Retinal pigment epithelial cell (primary cell): ENCODE measurements at places on chromosomes 16 and 17.

DNA sequence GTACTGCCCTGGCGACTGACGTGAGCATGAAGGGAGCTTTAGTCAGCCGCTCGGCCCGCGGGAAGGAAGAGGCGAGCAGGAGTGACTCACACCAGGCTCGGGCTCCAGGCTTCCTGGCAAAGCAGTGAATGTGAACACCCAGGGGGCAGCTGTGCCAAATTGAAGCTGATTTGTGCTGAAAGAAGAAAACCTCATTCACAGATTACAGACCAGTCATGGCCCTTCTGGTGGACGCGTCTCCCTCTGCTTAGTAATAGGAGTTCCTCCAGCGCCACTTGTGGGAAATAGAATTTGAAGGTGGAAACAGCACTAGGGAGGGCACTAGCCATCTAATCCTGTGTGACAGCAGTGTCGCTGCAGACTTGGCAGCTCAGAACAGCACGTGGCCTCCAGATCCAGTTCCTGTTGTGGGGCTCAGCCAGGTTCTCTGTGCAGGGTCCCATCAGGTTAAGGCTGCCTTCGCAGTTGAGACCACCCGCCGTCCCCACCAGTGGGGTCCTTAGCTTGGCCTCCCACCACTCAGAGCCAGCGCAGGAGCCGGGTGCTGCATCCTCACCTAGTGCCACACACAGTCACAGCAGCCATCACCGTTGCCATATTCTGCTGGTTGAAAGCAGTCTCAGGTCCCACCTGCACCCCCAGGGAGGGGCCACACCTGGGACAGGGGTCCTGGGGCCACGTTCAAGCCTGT, 164.5 kb upstream of the CHMP6 start:
- DNase-seq: peak; percentile 92

DNA sequence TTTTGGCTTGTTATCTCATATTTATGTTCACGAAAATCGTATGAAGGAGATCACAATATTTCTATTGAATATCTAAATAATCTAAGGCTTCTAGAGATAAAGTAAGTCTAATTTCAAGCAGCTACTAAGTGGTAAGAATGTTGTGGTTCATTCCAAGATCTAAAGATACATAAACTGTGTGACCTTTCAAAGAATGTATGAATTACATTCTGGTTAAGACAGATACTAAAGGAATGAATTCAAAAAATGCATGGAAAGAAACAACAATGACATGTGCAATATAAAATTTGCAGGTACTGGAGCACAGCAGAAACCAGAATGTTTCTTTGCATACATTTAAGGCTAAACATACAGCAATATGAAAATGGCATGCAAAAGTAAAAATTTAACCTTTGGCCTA, 1214.6 kb downstream of the CDH8 start:
- DNase-seq: no peak

DNA sequence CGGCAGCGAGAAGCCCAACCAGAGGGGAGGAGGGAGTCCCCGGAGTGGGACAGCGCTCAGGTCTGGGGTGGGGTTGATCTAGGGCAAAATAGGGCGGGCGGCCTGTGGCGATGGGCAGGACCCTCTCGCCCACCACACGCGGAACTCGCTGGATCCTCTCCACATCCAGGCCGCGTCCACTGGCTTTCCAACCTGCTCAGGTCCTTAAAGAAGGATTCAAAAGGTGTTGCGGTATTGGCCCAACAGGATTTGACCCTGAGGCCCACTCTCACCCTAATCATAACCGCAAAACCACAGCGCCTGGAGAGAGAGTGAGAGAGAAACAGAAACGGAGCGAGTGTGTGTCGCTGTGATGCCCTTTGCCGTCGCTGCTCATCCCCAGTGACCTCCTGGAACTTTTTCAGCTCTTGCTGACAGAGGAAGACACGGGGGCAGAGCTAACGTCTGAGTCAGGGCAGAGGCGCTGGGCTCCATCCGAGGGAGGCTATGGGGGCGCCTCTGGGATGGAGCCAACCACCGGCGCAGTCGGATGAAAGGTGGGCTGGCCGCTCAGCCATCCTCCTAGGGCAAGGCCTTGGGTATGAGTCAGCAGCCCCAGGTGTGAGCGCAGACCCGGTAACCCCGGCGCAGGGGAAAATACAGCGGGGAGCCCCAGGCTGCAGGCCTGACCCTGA, 16.7 kb upstream of the OR1F1 start:
- no peak for DNase-seq

DNA sequence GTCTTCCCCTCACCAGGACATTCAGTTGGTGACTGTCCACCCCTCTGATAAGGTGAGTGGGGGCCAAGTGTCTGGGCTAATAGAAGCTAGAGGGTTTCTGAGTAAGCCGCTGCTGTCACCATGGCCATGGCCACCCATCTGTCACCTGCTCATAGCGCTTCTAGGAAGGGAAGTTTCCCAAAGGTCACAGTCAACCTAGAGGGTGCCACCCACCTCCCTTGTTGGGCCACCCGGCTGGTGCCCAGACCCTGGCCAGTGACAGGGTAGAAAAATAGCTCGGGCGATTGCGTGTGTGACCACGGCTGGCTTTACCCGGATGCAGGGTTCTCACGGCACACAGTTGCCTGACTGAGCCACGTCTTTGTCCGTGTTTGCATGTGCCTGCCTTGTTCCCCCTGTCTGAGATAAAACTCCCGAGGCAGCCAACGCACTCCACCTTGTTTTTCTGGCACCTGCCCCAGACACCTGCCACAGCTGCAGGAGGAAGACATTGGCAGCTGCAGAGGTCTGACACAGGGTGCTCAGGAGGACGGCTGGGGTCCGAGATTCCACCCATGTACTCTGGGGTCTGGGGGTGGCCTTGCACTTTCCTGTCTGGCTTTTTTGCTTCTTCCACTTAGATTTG, 809 bp downstream of the PIRT start:
- DNase-seq: no peak

DNA sequence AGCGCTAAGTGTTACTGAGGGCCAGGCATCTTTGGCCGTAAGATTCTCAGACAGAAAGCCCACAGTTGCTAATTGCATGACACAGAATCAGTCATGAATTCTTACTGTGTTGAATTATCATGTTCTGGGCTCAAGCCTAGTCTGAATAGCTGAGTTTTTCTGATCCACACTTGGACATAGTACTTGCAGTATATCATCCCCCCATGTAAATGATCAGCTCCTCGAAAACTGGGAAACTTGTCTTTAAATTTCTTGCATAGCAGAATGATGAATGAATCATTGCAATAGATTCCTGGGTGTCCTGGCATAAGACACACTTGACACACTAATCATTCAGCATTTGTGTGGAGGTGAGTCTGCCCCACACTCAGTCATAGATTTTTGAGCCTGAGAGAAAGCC, 2.2 kb downstream of the MLYCD start:
- DNase-seq: no peak

DNA sequence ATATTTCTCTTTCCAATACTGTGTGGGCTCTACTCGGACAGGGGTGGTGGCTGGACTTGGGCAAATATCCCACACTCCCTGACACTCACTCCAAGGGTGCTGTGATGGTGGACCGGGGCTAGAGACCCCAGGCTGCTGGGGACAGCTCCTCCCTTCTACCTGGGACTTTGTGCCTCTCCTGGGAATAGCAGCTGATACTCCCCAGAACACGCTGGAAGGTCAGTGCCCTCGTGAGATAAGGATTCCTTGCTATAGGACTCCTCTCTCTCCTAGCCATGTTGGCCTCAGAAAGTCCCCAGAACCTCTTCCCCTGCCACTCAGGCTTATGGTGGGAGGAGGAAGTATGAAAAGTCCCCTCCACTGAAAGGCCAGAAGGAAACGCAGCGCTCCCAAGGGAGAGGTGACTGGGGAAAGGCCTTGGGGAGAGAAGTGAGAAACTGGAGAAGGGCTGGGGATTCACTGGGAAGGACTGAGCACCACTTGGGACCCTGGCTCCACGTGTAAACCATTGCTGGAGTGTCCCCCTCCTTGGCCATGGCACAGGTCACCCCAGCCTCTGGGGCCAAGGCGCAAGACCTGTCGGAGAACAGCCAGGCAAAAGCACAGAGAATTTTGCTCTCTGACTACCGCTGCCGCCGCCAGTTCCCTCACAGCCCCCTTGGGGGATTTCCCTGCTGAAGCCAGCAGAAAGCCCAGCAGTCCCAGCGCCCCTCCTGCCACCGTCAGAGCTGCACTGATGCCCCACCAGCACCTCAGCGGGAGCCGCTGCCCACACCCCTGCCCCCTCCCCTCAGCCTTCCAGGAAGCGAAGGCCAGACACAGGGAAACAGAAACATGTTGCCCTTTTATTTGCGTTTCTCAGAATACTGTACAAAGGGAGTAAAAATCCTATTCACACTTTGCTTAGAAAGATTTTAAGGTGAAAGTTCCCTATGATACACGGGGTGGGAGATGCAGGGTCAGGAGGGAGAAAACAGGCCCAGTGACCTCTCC, 2.1 kb upstream of the GSDMB start:
- DNase-seq: no peak

DNA sequence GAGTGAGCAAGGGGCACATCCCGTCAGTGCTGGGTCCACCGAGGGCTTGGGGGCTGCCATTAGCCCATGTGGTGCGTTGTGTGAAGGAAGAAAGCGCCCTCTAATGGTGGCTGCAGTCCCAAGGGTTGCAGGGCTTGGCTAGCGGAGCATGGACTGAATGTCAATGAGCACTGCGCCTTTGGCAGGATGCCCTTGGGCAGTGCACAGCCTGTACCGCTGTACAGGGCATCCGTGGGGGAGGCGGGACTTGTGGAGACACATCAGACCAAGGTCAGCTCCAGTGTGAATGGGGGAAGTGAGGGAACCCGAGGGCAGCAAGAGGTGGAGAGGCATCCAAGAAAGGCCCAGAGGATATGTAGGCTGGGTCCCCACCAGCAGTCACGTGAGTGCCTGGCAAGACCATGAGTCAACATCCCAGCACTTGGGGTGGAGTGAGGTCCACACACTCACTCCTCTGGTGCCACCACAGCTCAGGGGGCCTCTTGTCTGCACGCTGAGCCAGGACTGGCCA, 75.5 kb upstream of the MED9 start:
- no peak for DNase-seq

DNA sequence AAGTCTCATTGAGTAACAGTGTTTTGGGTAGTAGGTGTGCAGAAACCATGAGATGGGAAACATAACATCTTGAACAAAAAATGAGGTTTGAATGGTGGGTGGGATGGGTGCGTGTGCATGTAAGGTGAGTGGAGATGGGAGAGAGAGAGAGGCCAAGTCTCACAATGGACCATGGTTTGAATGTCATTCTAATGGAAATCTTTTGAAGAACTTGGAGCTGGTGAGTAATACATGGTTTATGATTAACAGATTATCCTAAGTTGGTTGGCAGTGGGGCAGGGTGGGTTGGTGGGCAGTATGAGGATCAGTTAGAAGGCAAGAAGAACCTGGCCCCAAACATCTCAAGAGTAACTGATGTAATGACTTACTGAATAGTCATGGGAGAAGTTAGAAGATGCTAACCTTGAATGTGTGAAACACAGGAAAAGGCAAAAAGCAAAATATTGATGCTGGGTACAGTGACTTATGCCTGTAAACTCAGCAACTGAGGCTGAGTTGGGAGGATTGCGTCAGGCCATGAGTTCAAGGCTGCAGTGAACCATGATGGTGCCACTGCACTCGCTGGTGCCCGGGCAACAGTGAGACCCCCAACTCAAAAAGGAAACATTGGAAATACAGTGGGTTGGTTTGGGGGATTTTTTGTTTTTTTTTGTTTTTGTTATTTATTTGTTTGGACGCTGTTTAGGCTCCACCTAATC, 32.7 kb downstream of the ZNF207 start:
- no peak for DNase-seq

DNA sequence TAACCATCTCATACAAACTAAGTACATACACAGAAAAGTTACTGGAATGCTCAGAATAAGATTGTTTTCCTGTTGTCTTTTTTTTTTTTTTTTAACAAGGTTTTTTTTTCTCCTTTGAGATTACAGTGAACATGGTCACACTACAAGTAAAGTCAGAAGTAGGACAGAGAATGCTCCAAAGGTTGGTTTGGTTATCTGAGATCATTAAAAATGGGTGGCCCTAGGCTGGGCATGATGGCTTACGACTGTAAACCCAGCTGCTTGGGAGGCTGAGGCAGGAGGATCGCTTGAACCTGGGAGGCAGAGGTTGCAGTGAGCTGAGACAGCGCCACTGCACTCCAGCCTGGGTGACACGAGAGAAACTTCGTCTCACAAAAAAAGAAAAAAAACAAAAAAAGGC, 6.9 kb upstream of the ST6GALNAC1 start:
- DNase-seq: no peak

DNA sequence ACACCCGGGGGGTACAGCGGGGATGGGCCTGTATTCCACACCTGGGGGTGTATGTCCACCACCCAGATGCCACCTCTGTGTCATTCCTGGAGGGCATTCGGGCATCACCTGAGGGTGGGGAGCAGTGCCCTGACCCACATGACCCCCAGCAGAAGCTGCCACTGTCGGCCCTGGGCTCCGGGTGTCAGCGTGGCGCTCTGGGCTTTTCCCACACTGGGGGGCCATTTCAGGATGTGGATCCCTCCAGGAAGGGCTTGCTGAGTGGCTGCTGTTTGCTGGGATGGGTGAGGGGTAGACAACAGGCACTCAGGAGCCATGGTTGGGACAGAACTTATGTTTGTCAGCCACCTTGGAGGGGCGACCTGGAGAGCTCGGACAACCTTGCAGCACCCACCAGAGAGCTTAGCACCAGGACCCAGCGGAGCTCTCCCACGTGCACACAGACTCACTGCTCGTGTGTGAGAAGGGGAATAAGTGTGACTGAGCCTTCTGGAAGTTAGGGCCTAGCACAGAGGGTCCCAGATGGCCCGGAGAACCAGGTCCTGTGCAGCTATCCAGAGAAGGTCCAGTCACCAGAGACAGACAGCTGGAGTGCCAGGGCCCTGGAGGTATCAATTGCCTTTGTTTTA, 102.7 kb downstream of the METRNL start:
- DNase-seq: no peak

- DNase-seq: no peak
These were observed 4.3 kb downstream of the KLHL36 start for GRCh38 chr16:84652566-84652965.

GRCh38 chr16:58105631-58106030, 23.6 kb downstream of the CFAP20 start:
- DNase-seq: no peak

DNA sequence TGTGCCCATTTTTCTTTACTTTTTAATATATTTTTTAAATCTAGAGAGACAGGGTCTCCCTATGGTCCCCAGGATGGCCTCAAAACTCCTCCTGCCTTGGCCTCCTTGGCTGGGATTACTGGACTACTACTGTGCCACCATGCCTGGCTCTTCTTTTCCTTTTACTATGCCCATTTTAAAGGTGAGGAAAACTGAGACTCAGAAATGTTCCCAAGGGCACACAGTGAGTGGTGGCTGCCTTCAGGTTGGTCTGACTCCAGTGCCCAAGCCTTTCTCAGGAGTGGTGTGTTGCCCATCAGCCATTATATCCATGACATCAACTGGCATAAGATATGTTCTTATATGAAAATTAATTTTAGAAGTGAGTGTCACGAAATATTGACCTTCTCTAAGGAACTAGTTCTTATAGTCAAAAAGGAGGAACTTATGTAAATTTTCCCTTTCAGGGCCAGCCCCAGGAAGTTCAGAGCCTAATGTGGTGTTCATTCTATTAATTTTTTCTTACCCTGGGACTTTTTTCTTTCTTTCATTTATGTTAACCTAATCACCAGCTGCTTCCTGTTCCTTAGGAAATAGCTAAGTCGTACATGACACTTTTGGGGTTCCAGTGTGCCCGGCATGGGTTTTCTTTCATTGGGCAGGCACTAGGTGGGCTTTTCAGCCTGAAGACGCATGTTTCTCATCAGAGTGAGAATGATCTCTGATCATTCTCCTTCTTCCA, 17.9 kb upstream of the SPN start:
- no peak for DNase-seq
